ENCODE measurements at places on chromosomes 7 and 10.
A peak's percentile ranks its signal among the peaks of the same experiment; 100 is the strongest.

DNA sequence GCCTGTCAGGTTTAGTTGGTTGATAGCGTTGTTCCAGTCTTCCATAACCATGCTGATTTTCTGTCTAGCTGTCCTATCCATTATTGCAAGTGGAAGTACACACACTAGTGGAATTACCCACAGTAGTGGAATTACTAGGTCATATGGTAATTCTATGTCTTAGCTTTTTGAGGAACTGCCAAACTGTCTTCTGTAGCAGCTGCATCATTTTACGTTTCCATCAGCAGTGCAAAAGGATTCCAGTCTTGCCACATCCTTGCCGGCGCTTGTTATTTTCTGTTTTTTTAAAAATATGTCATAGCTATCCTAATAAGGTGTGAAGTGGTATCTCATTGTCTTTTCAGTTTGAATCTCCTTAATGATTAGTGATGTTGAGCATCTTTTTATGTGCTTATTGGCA, 17.2 kb upstream of the RHBDD2 start:
- no peak for DNase-seq

DNA sequence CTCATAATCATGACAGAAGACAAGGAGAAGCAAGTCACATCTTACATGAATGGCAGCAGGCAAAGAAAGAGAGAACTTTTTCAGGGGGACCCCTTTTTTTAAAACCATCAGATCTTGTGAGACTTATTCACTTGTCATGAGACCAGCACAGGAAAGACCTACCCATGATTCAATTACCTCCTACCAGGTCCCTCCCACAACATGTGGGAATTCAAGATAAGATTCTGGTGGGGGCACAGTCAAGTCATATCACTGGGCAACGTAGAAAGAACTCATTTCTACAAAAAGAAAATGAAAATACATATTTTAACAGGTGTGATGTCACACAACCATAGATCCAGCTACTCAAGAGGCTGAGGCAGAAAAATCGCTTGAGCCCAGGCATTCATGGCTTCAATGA, 304.1 kb downstream of the IPMK start:
- DNase-seq: peak; percentile 98

DNA sequence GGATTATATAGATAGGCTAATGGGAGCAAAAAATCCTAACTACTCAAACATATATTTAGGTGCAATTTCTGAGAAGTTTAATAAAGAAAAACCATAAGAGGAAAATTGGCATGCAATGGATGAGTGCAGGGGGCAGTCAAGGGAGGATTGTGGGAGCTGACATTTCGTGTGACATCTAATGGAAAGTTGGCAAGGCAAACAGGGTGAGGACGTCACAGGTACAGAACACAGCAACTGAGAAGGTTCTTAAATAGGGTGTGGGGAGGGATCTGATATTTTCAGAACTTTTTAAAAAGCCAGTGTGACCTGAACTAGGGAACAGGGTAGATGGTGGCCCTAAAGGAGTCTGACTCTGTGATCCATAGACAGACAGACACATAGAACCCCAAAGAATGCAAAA, 194.9 kb upstream of the GLI3 start:
- no peak for DNase-seq

GRCh38 chr7:143321734-143322133, 5.8 kb downstream of the CLCN1 start:
- no peak for DNase-seq

DNA sequence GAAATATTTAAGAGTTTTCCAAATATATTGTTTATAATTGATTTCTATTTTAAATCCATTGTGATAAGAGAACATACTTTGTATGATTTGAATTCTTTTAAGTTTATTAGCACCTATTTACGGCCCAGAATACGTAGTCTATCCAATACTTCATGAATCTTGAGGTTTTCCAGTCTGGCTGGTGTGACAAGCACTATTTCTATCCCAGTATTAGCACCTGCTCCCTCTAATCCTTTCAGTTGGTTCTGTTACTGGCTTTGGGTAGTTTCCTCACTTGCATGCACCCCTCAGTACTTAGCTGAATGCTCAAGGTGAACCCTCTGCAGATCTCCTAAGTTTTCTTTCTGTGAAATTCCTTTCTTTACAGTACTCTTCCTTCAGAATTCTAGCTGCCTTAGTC, 166.8 kb downstream of the C1GALT1 start:
- no peak for DNase-seq

DNA sequence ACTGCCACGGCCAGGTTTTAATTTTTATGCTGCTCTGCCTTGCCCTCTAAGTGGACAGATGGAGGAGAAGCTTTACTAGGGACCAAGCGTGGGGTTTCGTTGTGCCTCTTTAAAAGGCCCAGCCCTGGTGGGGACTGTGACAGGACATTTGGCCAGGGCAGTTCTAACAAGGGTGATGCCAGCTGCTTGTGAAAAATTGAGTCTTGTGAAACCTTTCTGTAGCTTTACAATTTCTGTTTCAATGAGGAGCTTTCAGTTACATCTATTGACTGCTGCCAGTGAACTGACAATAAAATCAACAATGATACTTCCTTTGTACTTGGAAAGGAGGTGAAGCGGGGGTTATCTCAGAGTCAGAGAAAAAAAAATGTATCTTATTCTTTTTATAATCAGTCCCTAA, 233.1 kb upstream of the CSTF2T start:
- no peak for DNase-seq

DNA sequence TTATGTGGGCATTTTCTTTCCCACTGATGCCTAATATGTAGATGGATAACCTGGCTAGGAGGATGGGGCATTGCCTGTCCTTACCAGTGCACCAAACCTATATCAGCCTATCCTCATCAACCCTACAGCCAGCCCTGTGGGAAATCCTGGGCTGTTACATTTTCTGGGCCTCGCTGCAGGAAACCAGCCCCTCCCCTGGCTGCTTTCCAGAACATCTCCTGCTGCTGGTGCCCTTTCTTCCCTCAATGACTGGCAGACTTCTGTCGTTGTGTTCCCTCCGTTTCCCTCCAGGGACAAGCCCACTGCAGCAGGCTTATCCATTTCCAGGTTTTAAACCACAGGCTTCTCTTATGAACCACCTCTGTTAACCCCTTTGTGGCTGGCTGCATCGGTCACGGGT, 486.1 kb upstream of the COBL start:
- no peak for DNase-seq

DNA sequence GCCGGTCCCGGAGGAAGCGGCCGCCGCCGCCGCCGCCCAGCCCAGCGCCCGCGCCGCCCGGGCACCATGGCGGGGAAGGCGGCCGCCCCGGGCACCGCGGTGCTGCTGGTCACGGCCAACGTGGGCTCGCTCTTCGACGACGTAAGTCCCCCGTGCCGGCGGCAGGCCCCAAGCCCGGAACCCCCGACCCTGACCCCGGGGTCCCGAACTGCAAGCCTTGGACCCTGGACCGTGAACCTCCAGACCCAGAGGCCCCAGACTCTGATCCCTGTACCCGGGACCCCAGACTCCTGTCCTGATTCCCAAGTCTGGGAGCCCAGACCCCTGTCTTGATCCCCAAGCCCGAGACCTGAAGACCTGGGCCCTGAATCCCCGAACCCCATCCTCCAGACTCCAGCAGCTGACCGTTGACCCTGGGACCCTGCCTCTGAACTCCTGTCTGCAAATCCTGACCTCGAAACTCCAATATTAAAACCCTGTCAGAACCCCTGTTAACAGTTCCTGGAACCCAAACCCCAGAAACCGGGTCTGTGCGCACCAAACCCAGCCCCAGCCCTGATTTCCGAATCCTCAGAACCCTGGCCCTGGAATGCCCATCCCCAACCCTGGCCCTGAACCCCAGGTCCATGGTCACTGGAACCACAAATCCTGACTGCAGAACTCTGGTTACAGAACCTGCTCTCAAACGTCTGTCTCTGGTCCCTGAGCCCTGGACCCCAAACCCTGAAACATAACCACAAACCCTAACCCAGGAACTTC, 623 bp downstream of the INPP5A start:
- peak; percentile 45 for DNase-seq

DNA sequence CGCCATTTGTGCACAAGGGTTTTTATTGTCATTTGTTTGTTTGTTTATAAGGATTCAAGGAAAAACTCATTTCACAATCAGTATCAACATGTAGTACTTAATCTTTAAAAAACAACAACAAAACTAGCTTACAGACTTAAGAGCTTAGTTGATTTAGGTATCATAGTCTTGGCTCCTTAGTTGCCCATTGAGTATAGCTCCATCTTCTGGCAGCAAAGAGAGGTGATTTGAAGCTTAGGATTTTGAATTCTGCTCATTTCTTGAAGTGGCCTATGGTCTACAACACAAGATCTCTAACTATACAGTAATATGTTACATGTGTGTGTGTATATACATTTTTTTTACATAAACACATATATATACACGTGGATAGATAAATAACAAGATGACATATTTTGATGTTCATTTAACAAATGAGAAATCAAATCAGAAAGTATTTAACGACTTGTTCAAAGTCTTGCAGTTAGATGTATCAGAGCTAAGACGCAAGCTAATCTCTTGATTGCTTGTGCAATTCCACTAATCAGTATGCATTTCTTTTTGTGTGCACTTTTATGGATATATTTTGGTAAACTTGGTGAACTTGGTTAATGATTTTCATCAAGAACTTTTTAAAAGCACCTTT, 307.3 kb downstream of the CAMK1D start:
- DNase-seq: peak; percentile 75

DNA sequence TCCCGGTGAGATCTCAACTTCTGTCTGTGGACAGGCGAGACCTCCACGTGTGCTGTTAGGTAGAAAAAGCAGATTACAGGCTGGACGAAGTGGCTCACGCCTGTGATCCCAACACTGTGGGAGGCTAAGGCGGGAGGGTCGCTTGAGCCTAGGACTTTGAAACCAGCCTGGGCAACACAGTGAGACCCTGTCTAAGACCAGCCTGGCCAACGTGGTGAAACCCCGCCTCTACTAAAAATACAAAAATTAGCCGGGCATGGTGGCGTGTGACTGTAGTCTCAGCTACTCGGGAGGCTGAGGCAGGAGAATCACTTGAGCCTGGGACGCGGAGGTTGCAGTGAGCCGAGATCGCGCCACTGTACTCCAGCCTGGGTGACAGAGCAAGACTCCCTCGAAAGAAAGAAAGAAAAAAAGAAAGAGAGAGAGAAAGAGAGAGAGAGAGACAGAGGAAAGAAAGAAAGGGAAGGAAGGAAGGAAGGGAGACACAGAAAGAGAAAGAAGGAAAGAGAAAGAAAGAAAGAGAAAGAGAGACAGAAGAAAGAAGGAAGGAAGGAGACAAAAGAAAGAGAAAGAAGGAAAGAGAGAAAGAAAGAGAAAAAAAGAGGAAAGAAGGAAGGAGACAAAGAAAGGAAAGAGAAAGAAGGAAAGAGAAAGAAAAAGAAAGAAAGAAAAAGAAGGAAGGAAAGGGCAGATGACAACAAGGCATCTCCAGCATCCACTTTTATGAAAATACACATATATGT, 29.6 kb upstream of the SUN1 start:
- DNase-seq: no peak

- no peak for DNase-seq
Measured at GRCh38 chr10:22183771-22184461, 33.9 kb downstream of the EBLN1 start.

DNA sequence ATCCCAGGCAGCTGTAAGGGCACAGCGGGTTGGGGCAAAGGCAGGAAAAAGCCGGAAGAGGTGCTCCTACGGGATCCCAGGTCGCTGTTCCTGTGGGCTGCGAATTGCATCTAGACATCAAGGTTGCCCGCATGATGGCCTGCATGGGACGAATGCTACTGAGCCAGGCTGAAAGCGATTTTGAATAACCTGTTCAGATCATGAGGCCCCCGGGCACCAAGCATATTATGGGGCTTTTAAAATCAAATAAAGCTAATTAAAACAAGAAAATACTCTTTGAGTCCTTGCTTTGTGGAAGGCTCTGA, 37.1 kb downstream of the CAMK2B start:
- DNase-seq: no peak

DNA sequence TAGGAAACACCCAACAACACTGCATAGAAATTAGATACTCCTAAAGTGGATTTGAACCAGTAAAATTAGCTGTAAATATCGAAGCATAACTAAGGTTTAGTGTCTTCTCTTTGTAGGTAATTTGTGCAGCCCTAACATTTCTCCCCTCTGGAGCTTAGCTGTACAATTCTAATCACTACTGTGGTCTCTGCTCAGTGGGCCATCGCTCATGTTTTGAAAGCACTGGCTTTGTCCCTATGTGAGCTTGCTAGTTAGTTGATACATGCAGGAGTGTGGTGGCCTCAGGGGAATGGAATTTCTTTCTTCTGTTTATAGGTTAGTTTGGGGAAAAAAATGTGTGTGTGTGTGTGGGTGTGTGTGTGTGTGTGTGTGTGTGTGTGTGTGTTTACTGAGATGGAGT, 373.1 kb downstream of the DPP6 start:
- DNase-seq: no peak

- DNase-seq: no peak
Measured at GRCh38 chr7:128924707-128925588, 12.8 kb upstream of the IRF5 start.

- no peak for DNase-seq
Measured at GRCh38 chr10:32131388-32131787, 75.2 kb upstream of the KIF5B start.

DNA sequence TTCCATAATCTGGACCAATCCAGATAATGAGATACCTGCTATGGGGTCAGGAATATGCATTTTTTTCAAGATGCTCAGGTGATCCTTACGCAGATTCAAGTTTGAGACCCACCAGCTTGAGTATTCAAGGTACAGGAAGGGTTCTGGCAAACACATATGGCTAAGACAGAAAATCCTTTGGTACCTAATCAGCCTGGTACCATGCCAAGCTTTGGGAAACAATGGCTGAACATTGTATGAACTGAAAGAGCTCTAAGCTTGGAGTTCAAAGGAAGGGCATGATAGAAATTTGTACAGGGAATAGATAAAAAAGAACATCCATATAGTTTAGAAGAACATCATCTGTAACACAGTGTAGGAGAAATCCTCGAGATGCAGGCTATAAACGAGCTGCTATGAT, 382.7 kb downstream of the THSD7A start:
- no peak for DNase-seq

DNA sequence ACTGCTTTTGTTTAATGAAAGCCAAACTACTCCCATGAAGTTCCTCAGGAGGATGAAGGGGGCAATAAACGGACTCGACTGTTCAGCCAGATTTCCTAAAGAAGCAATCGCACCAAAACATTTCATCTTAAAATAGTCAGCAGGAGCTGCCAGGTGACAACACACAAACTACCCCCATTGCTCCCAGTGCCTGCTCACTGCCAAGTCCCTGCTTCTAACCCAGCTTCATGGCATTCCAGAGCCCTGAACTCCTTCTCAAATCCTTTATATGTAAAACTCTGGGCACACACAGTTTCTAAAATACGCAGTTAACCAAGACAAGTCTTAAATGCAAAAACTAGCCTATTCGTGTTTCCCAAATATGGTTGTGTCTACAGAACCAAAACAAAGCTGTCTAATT, 110.0 kb downstream of the SORBS1 start:
- DNase-seq: no peak

- peak; percentile 35 for DNase-seq
Measured at GRCh38 chr7:21580073-21580521, 37.3 kb downstream of the DNAH11 start.
